ENCODE measurements at places on chromosomes 11 and 22.

DNA sequence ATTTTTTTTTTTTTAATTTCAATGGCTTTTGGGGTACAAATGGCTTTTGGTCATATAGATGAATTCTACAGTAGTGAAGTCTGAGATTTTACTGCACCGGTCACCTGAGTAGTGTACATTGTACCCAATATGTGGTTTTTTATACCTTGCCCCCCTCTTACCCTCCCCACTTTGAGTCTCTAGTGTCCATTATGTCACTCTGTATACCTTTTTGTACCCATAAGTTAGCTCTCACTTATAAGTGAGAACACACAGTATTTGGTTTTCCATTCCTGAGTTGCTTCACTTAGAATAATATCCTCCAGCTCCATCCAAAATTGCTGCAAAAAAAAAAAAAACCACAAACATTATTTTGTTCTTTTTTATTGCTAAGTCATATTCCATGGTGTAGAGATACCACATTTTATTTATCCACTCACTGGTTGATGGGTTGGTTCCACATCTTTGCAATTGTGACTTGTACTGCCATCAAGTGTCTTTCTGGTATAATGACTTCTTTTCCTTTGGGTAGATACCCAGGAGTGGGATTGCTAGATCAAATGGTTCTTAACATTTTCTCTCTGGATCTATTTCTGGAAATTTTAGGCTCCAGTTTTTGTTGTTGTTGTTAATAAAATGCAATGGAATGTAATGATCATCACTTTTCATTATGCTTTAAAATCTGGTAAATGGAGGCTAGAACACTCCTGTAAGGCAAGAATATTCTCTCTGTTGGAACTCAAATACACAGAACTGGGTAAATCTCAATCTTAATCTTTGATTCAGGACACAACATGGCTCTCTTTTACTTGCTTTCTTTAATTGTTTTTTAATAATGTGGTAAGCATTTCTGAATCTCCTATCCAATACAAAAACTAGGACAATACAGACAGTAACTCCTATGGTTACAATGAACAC is 10.3 kb downstream of the NEAT1 start:
- DNase-seq: no peak

DNA sequence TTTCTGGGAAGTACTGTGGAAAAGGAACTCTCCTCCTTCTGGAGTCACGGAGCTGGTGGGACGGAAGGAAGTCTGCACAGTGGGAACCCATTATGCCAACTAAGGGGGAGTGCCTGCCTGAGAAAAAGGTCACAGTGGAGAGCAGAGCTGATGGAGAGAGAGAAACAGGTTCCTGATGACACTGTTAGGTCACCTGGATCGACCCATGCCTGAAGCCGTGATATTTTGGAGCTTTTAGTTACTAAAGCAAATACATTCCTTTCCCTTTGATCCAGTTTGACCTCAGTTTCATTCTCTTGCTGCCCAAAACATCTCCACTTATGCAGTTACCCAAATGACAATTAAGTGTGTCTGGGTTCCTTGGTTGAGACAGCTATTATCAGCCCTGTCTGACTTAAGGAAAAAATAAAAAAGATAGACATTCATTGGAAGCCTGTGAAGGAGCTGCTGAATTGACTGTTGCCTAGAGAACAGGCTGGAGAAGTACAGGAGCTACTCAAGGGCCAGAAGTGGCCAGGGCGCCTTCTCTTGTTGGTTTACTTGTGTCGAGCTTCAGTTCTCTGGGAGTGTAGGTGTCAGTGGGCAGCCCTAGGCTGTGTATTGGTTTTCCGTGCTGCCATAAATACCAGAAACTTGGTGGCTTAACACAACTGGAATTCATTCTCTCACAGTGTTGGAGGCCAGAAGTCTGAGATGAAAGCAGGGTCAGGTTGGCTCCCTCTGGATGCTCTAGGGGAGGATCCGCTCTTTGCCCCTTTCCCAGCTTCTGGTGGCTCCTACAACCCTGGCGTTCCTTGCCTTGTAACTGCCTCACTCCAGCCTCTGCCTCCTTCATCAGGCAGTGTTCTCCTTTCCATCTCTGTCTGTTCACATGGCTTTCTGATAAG is 13.6 kb downstream of the MRGPRD start:
- no peak for DNase-seq

DNA sequence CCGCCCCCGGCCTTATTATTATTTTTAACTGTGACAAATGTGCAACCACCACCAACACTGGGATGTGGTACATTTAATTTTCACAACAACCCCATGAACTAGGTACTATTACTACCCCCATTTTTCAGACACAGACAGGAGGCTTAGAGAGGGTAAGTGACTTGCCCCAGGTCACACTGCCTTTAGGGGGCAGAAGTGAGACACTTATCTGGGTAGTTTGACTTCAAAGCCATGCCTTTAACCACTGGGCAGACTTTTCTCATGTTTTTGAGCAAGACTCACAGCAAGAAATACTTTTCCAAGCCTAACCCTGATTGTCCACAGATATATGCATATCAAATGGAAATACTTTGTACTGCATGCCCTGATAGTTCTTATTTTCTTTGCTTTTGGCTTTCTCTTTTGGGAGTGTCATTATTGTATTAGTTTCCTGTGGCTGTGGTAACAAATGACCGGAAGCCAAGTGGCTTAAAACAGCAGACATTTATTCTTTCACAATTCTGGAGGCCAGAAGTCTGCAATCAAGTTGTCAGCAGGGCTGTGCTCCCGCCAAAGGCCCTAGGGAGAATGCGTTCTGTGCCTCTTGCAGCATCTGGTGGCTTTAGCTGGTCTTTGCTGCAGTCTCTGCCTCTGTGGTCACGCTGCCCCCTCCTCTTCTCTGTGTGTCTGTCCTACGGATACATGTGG is 110.8 kb downstream of the GRIK4 start:
- DNase-seq: no peak

DNA sequence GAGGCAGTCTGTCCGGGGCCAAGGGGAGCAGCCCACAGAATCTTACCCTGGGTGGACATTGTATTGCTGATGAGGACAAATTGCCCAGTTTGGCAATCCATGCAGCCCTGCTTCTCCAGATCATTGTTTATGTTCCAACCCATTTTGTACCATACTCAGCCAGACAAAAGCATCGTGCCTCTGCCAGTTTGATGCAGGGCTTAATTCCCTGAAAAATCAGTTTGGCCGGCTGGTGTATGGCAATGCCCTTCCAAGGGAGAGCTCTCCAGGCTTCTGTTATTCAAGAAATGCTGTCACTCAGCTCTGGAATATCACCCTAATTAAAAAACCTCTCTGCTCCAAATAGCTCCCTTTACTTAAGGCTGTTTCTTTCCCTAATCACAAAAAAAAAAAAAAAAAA is 697.7 kb downstream of the TBC1D22A start:
- no peak for DNase-seq
